NCI-H2081 treated with DMSO at 0.1 percent for 48 hours (cell line): ENCODE measurements at places on chromosomes 4 and X.

- no peak for DNase-seq
These were observed 111.2 kb downstream of the ARAP2 start for GRCh38 chr4:36133086-36133485.

DNA sequence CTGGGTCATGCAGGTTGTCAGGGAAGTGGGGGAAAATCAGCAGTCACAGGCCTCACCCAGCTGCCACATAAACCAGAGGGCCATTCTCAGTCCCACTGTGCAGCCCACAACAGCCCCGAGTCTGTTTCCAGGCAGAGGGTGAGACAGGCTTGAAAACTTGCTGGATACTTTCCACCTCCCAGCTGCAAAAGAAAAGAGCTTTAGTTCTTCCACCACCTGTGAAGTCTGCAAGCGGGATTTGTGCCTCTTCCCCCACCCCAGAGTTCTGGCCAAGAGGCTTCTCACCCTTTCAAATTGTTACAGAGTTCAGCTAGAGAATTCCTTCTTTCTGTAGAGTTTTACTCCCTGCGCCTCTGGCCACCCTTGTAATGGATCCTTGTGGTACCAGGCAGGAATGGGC lies 115.5 kb upstream of the ZDHHC15 start:
- no peak for DNase-seq

- DNase-seq, result no peak
These were observed 593.7 kb upstream of the HS3ST1 start for GRCh38 chr4:12022409-12022808.

GRCh38 chr4:76546327-76546726 lies 111.3 kb downstream of the SHROOM3 start:
- DNase-seq, result no peak

DNA sequence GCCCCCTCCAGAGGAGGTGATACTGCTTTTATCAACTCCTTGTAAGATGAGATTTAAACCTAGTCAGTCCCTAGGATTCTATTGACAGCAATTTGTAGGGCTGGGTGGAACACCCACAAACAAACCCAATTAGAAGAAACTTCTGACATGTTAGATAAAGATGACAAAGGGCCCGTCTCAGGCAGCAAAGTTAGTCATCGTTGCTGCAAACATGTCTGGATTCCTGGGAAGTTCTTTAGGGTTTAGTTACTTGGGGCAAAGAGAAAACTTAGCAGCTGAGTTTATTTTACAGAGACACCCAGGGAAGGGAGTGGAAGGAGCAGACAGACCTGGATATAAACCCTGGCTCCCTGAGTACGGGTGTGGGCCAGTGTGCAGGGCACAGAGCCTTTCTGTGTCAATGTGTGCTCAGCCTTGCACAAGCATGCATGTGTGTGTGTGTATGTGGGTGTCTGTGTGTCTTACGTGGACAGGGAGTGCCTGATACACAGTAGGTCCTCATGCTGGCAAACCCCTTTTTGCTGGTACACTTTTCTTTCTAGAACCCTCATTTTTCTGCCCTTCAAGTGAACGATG lies 130.0 kb upstream of the STX18 start:
- DNase-seq, result no peak

DNA sequence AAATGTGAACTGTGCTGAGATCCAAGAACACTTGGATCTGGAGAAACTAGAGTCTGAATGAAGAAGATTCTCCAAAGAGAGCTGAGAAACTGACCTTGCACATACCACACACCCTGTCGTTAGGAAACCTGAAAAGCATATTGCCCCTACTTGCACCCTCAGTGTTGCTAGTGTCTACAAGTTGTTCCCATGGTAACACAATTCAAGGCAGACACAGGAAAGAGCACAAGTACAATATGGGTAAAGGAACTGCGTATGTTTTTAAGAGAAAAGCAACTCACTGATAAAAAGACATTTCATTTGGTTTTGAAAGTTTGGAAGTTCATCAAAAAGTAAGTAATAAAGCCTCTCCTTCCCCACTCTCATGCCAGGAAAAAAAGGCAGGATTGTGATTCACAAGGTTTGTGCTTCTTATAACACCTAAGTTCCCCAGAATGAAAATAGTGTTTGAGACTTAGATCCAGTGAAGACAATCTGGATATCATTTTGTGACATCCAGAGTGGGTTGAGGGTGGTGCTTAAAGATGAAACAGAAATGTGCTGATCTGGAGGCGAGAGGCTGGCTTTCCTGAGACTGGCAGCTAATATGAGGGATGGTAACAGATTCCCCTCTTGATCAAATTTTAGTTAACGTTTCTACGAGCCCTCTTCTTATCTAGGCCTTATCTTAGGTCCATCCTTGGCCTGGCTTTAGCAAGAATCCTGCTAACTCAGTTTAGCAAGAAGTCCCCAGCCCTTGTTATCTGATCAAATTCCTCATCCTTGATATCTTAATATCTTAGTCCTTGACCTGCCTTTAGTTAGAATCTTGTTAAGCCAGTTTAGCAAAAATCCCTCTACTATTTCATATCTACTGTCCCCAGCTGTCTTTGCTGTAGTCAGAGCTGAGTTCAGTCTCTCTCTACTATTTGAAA lies 42.3 kb downstream of the NIPAL1 start:
- DNase-seq, result no peak

DNA sequence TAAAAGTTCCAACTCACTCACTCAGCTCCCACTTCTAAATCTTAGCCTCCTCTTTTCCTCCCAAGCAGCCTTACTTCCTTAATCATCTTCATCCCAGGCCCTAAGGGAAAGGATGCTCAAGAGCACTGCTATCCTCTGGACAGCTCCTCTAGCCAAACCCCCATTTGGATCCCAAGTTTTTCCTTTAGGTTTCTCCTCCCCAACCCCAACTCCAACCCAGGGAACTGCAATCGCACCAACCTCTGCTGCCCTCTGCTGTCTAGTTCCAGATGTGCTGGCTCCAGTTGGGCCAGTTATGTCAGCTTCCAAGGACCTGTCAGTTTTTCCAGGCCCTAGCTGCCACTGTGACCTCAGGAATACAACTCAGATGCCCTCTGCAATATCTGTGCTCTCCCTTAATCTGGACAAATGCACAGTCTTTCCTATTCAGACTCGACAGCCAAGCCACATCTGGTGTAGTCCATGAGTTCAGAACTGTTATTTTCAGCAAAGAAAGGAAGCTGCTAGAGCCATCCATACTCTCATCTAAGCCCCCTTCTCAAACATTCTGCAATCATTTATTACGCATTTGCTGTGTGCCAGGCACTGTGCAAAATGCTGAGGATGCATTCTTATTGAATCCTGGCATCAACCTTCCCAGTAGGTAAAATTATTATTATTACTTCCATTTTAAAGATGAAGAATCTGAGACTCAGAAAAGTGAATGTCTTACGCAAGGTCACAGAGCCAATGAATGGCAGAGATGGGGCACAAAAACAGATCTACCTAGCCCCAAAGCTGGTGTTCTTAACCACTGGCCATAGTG lies 12.3 kb upstream of the XPNPEP2 start:
- peak; percentile 3 for DNase-seq

GRCh38 chr4:42816880-42817400 lies 75.6 kb upstream of the GRXCR1 start:
- no peak for DNase-seq

GRCh38 chr4:6095897-6096296 lies 77.7 kb upstream of the C4orf50 start:
- no peak for DNase-seq

DNA sequence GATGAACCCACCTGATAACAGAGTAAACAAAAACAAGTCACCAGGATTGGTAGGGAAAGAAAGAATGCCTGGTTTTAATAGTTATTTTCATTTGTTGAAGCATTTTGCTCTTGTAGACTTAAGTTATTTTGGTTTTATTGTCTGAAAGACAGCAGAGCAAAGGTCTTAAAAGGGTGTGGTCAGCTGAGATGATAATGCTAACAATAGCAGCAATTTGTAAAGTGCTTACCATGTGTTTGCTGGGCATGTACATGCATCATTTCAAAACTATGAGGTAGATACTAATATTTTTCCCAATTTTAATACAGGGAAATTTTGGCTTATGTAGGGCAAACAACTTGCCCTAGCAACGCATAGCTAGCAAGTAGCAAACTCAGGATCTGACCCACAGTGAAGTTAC lies 46.8 kb upstream of the SLC10A4 start:
- no peak for DNase-seq

DNA sequence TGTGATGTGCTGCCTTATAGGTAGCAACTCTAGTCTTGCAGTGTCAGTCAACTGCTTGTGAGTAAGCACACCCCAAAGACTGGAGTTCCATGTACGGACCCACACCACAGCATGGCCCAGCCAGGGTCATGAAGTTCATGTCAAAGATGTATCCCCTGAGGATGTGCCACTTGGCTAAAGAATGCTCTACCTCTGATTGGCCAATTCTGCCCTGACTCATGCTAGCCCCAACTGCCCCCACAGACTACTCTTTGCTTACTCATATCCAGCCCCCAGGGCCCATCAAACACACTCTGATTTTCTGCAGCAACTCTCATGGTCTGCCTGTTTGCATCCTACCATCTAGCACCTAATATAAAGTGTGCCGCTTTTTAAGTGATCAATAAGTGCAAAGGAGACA lies 62.5 kb downstream of the CHRDL1 start:
- DNase-seq, result no peak

GRCh38 chr4:155522201-155522600 lies 144.4 kb upstream of the GUCY1A1 start:
- no peak for DNase-seq
